Epithelial cell of proximal tubule (primary cell): ENCODE measurements at places on chromosomes 7 and 10.
A peak's percentile ranks its signal among the peaks of the same experiment; 100 is the strongest.

DNA sequence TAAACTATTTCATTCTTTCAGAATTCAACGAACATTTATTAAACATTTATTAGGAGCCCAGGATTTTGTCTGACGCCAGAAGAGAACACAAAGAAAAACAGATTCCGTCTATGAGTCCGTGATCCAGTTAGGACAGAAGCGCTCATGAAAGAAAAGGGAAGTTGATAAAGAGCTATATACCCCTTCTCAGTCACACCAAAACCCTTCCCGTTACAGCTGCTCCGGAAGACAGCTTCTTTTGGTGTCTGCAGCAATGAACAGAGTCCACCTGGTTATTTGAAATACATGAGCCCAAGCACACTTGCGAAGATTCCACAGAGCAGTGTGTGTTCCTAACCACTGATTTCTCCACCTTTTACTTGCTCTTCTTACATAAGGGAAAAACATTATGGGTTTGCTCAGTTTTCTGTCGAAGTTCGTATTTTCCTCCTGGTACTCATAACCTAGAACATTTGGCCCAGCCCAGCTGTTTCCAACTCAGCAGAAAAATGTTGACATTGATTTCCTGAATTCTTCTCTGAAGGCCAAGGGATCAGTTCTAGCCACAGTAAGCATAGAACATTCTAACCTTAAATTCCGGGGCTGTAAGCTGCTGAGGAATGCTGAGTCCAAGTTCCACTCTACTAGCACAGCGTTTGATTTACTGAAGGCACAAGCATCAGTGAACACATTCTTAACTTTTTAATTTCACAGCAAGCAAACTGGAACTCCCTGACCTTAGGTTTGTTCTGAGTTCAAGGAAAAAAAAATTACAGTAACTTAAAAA is 206.5 kb downstream of the SORCS1 start:
- DNase-seq: peak; percentile 51

DNA sequence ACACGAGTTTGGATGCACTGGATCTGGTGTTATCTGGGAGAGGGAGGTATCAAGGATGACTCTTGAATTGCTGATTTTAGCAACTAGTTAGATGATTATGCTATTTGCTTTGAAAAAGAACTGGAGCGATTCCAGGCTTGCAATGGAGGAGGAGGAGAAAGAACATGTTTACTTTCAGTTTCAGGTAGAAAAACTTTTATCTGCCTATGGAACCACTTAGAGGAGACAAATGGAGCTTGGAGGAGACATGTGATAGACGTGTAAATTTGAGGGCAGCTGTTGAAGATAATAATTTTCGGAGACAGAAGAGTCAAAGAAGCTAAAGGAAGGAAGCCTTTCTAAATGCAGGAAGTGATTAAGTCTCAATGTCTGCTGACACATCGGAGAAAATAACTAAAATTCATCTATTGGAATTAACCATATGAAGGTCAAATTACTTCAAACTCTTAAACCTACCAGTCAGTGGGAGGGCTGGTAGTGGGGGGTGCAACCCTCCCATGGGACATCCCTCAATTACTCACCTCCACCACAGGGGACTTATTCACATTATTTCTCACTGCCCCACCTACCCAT is 56.4 kb upstream of the GNAI1 start:
- no peak for DNase-seq

GRCh38 chr10:125092564-125093031 is 67.8 kb downstream of the CTBP2 start:
- no peak for DNase-seq

DNA sequence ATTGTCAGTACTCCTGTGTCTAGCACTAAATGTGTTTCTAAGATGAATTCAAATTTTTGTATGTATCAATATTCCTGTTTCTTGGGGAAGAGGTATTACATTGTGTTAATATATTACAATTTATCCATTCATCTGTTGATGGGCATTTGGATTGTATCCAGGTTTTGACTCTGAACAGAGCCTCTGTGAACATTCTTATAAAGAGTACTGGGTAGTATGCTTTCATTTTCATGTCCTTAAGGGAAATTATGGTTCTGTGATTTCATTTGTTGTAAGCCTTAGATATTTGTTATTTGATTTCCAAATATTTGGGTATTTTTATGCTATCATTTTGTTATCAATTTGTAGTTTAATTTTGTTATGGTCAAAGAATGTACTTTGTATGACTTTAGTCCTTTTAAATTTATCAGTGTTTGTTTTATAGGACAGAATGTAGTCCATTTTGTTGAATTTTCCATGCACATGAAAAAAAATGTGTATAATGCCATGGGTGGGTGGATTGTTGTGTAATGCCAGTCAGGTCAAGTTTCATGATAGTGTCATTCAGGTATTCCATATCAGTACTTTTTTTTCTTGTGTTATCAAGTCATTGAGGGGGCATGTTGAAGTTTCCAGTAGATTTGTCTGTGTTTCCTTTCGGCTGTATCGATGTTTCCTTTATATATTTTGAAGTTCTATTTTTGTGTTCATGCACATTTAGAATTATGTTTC is 38.4 kb downstream of the STAM start:
- no peak for DNase-seq
